ENCODE measurements at places on chromosomes 4 and X.
A peak's percentile ranks its signal among the peaks of the same experiment; 100 is the strongest.

DNA sequence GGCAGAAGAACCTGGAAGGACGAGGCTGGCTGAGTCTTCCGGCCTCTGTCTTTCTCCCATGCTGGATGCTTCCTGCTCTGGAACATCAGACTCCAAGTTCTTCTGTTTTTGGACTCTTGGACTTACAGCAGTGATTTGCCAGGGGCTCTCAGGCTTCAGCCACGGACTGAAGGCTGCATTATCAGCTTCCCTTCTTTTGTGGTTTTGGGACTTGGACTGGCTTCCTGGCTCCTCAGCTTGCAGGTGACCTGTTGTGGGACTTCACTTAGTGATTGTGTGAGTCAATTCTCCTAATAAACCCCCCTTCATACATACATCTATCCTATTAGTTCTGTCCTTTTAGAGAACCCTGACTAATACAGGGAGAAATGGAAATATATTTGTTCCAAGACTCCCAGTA lies 265.8 kb downstream of the PCDH18 start:
- DNase-seq = no peak

DNA sequence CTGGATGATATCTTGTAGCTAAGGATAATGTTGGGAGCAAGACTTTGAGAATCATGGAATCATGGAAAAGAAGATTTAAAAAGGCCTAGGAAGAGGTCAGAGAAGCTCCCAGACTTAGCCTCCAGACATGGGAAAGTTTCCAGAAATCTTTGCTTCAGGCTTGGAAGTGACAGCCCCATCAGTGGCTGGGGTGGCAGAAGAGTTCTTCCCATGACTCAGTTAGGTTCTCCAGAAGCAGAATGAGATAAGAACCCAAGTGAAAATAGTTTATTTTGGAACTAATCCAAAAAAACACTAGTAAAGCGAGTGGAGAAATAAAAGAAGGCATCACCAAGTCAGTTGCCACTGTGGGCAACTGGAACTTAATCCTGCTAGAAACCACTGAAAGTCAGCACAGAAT lies 506.9 kb downstream of the MID1IP1 start:
- no peak for DNase-seq

GRCh38 chr4:1405636-1406393 lies 427 bp downstream of the NKX1-1 start:
- peak; percentile 33 for DNase-seq

DNA sequence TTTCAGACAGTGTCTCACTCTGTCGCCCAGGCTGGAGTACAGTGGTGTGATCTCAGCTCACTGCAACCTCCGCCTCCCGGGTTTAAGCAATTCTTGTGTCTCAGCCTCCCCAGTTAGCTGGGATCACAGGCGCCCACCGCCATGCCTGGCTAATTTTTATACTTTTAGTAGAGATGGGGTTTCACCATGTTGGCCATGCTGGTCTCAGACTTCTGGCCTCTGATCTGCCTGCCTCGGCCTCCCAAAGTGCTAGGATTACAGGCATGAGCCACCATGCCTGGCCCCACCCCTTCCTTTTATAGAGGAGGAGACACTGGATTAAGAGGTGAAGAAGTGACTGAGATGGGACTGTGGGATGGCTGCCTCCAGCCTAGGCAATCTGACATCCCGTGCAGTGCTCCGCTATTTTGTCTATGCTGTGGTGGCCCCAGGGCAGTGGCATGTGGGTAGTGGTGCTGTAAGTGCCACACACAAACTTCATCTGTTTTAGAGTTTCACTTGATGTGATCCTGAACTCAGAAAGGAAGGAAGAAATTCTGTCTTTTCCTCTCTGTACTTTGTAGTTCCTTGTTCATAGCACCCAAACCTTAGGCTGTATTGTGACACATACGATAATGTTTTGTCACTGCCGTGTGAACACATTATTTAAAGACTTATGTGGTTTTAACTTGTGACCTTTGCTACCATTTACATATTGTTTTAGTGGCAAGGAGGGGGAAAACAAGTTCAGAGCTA lies 48.9 kb downstream of the FNIP2 start:
- no peak for DNase-seq

- no peak for DNase-seq
These were observed 99.4 kb upstream of the NDP start for GRCh38 chrX:44072631-44073030.

GRCh38 chr4:168592676-168593075 lies 95.8 kb downstream of the PALLD start:
- no peak for DNase-seq

GRCh38 chrX:68880846-68881552 lies 52.2 kb downstream of the EFNB1 start:
- no peak for DNase-seq

GRCh38 chr4:147735413-147736301 lies 3.8 kb downstream of the ARHGAP10 start:
- DNase-seq = no peak

- no peak for DNase-seq
These were observed 43.4 kb upstream of the CCKAR start for GRCh38 chr4:26533685-26534084.

GRCh38 chr4:125891597-125892258 lies 577.0 kb downstream of the FAT4 start:
- DNase-seq = no peak

GRCh38 chrX:134457708-134458107 lies 2.3 kb upstream of the HPRT1 start:
- DNase-seq = no peak

GRCh38 chr4:13857800-13858199 lies 230.3 kb upstream of the BOD1L1 start:
- no peak for DNase-seq

DNA sequence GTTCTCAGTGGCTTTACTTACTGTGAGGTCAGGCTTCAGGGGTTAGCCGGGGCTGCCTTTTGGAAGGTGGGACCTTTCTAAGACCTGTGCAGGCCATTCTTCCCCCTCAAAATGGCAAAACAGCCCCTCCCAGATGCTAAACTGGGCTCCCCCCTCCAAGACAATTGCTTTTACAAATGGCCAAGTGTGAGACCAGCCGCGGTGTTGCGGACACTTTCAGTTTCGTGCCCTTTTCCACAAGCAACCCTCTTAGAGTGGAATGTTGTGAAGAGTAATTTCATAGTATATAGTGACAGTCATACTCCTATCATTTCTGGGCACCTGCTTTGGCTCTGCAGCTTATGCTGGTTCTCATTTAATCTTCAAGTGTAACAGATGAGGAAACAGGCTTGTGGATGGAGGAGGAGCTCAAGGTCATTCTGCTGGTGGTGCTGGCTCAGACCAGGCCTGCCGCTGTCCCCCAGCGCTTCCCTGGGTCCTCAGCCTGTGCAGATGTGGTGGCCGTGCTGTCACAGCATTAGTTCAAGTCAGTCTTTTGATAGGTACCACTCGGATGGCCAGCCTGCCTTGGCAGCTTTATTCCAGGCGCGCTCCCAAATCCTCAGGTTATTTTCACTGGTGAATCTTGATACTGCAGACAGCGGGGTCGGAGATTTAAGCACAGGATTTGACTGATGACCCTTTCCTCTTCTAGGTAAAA lies 55.0 kb upstream of the TADA2B start:
- DNase-seq = no peak

DNA sequence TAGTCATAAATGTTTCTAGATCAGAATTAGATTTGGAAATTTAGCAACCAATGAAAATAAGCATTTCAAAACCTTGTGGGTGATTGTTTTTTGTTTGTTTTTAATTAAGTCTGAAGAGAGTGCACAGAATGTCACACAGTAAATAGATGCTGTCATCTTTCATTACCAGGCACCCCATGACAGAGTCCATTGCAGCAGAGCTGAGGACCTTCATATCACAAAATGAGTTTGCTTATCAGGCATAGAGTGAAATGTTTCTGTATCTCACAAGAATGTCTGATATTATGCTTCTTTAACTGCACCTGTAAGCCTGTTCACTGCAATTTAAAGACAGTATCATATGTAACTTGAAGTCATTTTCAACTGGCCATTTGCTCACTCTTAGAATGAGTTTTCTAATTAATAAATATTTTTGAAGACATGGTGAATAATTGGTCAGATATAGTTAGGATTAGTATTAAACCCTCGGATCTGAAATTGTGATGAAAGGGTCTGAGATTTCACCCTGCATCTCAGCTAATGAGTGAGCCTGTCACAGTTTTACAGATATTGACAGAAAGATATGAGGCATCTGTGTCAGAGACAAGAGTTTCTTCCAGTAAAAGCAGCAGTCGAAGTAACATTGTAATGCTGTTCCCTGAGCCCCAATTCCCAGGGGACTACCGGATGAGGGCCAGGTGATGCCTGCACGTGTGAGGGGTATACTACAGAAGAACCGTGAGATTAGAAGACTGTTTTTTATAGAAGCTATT lies 416.4 kb downstream of the CCSER1 start:
- DNase-seq = no peak

DNA sequence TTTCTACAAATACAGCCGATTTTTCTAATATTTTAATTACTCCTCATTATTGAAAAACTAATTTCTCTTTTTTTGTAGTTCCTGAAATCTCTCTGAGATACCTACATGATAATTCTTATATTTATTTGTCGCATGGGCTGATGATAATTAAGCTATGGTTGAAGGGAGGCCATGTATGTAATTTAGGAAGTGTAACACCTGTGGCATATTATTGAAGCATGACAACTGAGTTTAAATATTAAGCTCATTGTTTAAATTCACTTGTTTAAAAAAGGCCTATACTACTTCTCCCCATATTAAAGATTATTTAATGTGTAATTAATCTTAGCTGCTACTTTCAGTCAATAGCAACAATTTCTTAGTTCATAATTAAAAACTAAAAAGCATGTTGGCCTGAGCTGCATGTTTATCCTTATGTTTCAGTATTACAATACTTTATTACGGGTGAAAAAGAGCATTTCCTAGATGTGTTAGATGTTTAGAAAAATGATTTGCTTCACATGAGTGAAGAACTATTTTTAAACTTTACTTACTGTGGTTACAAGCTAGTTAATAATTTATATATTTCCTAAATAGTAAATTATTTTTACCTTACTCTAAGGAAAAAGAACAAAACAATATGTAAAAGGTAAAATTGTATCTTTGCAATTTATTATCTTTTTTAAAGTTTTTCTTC lies 122.4 kb downstream of the RAP1GDS1 start:
- no peak for DNase-seq

DNA sequence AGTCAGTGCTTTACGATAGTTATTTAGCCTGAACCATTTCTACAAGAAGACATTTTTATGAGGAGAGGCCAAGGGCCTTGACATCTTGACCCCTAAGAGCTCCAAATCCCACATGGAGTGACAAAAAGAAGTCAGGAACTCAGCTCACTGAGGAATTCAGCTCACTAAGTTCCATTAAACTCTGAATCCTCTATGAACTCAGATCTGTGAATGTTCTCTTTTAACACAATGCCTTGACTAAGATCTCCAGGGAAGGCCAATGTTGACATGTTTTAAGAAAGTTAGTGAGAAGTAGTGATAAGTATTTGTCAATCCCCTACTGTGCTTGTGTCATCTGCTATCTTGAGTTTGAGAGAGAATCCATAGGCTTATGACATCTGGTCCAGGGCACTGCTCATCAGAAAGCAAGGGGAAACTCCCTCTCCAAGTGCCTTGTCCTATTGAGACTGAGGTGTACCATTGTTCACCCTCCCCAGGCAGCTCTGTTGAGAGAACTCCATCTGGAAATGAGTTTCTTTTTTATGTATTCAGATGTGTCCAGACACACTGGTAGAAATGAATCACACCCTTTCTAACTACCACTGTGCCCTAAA lies 68.7 kb upstream of the PCDH19 start:
- DNase-seq = no peak

DNA sequence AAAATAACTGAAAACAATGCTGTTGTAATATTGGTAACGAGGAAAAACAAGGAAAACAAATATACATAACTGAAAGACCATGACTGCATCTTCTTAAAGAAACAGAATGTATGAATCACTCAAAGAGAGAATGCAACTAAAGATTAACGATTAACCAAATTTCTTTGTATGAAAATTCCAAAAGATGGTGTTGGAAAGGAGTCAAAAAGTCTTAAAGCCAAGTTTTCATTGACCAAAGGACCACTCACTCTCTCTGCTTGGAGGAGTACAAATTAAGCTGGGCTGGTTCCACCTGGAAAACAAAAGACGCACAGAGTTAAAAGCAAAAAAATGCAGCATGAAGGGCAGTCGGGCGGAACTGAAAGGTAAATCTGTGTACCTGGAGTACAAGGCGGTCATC lies 1.8 kb downstream of the DCAF12L1 start:
- no peak for DNase-seq

GRCh38 chr4:153919667-153920066 lies 130.8 kb upstream of the SFRP2 start:
- DNase-seq = no peak

- no peak for DNase-seq
These were observed 192.0 kb upstream of the ANK2 start for GRCh38 chr4:112857461-112857860.

GRCh38 chr4:34814266-34814665 lies 1430.0 kb downstream of the ARAP2 start:
- DNase-seq = no peak

DNA sequence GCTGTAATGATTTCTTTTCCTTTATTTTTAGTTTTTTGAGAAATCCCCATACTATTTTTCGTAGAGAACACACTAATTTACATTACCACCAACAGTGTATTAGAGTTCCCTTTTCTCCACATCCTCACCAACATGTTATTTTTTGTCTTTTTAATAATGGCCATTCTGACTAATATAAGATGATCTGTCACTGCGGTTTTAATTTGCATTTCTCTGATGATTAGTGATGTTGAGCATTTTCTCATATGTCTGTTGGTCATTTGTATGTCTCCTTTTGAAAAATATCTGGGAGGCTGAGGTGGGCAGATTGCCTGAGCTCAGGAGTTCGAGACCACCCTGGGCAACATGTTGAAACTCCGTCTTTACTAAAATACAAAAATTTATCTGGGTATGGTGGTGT lies 30.2 kb downstream of the SPINK2 start:
- DNase-seq = no peak

GRCh38 chr4:98838977-98839618 lies 89.8 kb downstream of the EIF4E start:
- DNase-seq = no peak

DNA sequence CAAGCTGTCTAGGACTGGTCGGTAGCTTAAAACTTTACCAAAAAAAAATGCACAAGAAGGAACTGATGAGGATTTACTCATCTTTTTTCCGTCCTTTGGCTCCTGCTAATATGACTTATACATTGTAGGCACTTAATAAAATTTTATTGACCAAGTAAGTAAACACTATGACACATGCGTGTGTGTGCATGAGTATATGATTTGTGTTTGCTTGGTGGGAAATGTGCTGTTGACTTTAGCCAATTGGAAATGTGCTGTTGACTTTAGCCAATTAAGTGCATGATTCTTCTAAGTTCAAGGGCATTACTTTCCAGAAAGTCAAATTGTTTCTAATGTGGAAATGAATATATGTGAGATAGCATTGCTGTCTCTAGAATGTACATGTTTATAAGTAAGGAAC lies 78.3 kb downstream of the FIP1L1 start:
- no peak for DNase-seq

All from dorsolateral prefrontal cortex (tissue), 122 donors.